Neural progenitor cell (in vitro differentiated cells): ENCODE measurements at places on chromosomes 6 and 20. TPM values are rescaled to one million over a fixed set of nuclear protein-coding genes. Genes with fewer than 3 reads are reported as not detected.
A peak's percentile ranks its signal among the peaks of the same experiment; 100 is the strongest.

SLC24A3 gene
- 0.21 and 0.31 TPM in 2 replicates for total RNA-seq

CBLN4 gene
- not detected in 2 replicates for total RNA-seq

UNC5CL gene
- total RNA-seq: 2.2 and 5.0 TPM in 2 replicates

PERP gene
- 29.9 and 35.4 TPM in 2 replicates for total RNA-seq

KCNK15 gene
- 0.21 TPM in 1 of 2 replicates, not detected in the other for total RNA-seq

PDYN gene
- total RNA-seq: 0.12 and 0.30 TPM in 2 replicates

ZNF334 gene
- total RNA-seq: 29.0 and 45.9 TPM in 2 replicates

WFDC12 gene
- not detected in 2 replicates for total RNA-seq

NFATC2 gene
- 0.19 and 0.25 TPM in 2 replicates for total RNA-seq

DNA sequence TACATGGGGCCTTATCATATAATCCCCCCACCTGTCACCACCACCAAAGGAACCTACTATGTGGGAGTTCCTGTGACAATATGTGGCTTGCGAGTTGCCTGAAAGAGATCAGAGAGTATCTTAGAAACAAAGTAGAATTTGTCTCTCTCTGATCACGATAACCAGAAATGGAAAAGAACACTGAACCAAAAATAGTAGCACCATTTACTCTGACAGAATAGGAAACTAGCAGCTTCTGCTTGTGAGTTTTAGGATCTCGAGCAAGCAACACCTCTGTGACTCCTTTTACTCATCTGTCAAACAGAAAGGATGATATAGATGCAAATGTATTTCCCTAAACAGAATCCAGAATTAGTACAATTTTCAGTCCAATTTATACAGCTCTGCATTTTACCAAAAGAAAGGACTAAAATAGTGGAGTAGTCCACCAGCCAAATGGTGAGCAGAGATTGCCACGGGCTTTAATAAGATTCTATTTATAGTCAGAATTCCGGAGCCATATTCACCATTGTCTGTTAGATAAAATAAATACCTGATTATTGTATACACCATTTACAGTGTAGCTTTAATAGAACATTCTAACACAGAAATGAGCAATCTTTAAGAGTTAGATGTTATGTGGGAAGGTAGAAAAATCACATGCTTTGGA, 19.9 kb upstream of the STMND1 start:
- DNase-seq: no peak

DNA sequence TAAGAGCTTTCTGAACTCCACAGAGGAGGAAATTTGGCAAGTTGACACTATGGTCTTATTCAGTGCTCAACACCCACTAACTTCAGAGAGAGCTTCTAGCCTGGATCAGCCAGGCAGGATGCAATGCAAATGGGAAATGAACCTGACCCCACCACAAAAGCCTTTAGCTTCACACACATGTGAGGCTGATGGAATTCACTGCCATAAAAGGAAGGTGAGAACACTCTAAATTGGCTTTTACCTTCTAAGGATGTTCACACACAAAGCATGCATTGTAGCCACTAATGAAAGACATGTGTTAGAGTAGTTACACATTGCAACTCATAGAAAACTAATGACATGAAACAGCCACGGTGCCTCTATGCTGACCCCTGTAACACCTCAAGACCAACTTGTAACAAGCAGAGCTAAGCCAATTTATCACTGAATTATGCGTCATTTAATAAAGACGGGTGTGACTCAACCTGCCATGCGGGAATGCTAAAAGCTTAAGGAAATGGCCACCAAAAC, 262.1 kb downstream of the HACE1 start:
- DNase-seq: no peak

GRCh38 chr6:168555618-168556273, 114.8 kb downstream of the SMOC2 start:
- DNase-seq: no peak

- DNase-seq: no peak
These were observed 559.4 kb upstream of the AGPAT4 start for GRCh38 chr6:161833099-161833860.

DNA sequence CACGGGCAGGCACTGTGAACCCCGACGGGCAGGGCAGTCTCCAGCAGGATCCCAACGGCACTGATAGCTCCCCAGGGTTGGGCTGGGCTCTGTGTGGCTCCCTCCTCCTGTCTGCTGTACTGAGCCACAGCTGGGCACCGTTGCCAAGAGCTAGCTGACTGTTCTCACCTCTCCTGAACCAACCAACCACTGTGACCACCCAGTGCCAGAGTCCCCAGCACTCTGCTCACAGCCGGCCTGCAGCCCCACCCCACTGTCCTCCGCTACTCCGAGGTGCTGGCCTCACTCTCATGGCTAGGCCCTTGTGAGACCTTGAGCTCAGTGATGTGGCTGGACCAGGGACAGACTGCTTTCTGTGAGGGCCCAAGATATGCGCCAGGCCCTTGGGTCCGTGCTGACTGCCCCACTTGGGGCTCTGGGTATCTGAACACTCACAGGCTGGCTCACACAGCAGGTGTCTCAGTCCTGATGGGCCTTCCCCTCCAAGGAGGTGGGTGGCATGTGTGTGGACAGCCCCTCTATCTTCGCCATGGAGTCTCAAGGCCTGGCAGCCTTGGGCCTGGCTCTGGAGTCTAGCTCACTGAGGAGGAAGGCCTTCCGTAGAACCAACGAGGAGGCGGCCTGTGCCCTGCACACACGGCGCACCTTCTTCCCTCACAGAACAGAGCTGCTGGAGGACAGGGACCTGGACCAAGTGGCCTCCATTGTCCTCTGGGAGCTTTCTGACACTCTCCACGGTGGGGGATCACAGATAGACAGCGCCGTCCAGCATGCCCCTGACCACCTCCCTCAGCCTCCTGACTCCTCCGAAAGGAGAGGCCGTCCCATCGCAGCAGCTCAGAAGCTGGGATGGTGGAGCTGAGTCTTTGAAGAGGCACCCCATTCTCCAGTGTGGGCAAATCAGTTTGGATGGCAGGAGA, 53.5 kb downstream of the TCP11 start:
- no peak for DNase-seq

GRCh38 chr6:34518669-34519365, 37.3 kb downstream of the SPDEF start:
- DNase-seq: no peak

DNA sequence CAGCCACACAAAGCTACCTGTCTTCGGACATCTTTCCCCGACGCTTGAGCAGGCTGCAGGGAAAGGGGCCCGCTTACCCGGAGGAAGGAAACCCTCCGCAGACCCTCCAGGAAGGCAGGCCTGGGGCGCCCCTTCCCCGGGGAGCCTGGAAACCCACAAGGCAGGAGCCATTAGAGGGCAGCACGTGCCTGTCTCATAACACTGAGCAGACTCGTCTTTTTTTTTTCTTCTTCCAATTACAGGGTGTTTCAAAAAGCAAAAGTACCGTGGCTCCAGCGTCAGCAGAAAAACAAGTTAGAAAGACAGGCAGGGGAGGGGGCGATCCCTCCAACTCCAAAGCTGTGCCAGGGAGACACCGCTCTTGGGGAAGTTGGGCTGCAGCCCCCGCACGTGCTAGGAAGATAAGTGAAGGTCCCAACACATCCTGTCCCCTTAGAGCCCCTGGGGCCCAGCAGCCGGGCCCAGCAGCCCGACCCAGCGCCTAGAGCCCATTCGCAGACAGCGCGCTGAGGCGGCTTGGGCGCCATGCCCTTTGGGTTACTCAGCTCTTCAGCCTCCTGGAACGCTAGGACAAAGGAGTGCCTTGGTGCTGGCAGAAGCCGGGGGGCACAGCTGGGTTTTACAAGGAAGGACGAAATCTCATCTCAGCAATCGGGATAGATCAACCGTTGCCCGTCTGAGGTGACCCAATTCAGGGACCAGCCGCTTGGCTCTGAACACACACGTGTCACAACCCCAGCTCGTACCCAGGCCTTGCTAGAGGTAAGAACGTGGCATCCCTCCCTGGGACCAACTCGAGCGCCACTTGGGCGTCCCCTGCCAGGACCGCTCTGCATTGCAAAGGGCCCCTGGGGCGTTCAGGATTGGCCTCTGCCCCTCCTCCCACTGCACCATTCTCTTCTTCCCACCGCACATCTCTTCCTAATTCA, 136.3 kb downstream of the LY86 start:
- peak; percentile 86 for DNase-seq

DNA sequence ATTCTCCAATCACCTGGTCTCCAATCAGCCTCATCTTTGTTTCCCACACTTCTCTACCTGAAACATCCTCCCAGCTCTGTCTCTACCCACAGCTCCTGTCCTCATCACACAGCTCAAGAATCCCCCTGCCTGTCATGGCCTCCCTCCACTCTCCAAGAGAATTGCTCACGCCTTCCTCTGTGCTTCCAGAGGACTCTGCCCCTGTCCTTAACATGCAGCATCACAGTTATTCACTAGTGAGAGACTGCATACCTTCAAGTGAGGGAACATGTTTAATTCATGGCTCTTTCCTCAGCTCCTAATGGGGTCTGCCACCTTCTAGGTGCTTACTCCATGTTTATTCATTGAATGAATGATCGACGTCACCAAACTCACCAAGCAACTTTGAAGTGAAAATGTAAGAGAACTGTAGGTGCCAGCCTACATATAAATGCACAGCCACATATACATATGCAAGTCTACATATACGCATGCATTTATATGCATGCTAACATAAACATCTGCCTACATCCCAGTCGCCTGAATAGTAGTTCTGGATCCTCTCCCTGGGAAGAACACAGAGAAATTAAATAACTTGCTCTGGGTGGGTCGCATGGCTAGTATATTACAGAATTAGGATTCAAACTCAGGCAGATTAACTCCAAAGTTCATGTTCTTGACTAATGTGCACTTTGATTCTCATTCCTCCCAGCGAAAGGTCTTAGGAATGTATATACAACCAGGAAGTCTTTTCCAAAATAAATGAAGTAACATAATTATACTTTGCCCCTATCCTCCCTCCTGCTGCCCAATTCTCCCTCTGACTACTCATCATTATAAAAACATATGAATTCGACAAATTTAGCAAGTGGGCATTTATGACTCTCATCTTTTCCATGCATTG, 295.6 kb downstream of the MAFB start:
- DNase-seq: no peak

GRCh38 chr20:35823147-35823546, 51.3 kb downstream of the PHF20 start:
- no peak for DNase-seq

DNA sequence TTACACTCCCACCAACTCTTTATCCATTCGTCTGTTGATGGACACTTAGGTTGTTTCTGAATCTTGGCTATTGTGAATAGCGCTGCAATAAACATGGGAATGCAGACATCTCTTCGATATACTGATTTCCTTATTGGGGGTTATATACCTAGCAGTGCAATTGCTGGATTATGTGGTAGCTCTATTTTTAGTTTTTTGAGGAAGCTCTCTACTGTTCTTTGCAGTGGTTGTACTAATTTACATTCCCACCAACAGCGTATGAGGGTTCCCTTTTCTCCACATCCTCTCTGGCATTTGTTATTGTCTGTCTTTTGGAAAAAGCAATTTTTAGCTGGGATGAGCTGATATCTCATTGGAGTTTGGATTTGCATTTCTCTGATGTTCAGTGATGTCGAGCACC, 4.6 kb upstream of the PFDN4 start:
- DNase-seq: no peak

DNA sequence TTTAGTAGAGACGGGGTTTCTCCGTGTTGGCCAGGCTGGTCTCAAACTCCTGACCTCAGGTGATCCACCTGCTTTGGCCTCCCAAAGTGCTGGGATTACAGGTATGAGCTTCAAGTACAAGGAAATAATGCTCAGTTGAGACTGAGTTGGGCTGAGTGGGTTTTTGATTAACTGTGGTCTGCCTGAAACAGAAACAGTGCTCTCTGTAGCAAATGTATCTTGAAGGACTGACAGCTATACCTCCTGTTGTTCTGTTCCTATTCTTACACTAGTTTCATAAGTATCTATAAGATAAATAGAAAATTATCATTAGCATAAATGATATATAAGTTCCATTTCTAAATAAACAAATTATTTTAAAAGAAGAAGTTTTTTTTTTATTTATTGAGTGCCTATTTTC, 142.8 kb upstream of the PTPRK start:
- DNase-seq: no peak

DNA sequence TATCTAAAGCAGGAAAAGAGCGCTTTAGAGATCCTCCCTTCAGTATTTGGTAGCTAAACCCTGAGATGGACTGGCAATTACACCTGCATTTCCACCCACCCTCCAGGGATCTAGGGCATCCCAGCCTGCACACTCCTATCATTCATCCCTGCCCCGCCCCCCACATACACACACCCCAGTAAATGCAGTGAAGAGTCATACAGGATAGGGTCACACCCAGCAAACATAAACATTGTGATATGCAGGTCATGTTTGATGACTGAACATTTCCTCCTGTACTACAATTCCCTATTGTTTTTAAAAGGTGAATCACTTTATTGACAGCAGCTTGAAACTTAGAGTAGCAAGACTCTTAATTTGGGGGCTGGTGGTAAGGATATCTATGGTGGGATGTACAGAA, 112.9 kb downstream of the FOXO3 start:
- no peak for DNase-seq

DNA sequence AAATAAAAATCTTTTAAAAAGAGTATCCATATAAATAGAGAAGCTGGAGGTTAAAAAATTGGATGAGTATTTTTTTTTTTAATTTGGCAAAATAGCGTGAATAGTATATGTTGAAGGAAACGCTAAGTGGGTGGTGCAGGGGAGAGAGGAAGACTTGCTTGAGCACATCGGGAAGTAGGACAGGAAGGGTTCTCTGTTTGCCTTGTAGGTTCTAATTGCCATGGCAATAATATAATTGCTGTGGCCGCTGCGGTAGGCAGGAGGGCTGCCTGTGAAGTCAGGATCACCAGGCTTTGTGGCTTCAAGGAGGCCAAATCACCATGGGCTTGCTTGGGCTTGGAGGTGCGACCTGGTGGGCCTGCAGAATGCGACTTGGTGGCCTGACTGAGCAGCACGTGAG, 35.1 kb downstream of the IGF2R start:
- no peak for DNase-seq

DNA sequence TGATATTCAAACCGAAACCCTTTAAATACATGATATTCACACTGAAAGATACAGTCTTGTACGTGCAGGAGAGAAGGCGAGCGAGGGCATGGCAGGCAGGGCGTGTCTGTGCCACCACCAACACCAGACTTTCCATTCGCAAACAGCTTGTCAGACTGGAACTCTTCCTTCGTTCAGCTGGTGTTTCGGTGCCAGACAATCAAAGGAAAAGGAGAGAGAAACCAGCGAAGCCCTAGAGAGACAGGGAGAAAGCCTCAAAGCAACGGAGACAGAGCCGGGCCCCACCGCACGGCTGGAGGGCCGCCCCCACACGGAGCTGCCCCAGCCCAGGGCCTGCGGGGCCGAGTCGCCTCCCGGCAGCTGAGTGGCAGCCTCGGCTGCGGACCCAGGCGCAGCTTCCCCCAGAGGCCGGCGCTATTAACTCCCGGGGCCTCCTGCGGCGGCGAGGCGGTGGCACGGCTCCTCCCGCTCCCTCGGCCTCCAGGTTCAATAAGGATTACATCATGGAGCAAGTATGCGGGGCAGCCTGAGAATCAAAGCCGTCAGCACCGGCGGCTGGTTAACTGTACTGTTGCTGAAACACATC, 32.1 kb upstream of the NR2E1 start:
- peak; percentile 97 for DNase-seq

DNA sequence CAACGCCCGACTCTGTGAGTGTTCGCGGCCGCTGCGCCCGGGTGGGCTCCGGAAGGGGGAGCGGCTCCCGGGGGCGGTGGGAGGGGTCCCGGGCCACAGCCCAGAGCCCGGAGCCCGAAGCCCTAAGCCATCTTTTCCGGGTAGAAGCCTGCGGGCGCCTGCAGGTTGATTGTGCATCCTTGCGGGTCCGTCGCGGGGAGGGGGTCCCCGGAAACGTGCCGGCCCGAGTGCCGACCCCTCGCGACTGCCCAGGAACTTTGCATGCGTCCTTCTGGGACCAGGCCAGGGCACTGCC, 413 bp downstream of the PTPRA start:
- peak; percentile 91 for DNase-seq

- DNase-seq: peak; percentile 26
These were observed 29.2 kb downstream of the RSPH3 start for GRCh38 chr6:158970640-158971275.
